ENCODE measurements at places on chromosomes 12 and 14. TPM values are rescaled to one million over a fixed set of nuclear protein-coding genes. Genes with fewer than 3 reads are reported as not detected.

DNA sequence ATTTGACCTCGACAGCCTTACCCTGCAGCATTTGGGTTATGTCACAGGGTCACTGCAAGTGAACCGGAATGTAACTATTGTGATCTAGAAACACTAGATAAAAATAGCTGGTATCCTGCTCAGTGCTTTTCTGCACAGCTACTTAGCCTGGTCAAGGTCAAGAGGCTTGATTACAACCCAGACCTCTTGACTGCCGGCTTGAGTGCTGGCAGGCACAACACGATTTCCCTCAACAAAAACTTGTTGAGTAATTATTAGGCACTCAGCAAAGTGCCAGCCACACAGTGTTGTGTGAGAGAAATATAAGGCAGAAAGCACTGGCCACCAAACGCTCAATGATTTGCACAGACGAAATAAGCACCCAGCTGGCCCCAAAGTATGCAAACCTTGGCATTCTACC is 156.7 kb downstream of the NUAK1 start:
- DNase-seq, result no peak

DNA sequence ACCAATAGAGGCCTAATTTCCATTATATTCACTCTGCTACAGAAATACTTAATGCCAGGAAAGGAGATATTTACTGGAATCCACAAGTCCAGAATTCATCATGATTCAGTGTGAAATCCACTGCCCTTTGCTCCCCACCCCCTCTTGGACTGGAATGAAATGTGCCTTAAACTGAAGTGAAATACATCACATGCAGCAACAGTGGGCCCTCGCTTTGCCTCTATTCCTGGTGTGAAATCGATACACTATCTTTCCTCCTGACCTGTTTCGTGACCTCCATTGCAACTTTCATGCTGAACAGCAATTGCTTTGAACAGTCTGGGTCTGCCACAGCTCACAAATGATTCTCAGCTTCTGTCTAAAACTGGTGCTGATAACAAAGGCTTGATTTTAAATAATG is 100.6 kb downstream of the NPAS3 start:
- DNase-seq, result no peak

DNA sequence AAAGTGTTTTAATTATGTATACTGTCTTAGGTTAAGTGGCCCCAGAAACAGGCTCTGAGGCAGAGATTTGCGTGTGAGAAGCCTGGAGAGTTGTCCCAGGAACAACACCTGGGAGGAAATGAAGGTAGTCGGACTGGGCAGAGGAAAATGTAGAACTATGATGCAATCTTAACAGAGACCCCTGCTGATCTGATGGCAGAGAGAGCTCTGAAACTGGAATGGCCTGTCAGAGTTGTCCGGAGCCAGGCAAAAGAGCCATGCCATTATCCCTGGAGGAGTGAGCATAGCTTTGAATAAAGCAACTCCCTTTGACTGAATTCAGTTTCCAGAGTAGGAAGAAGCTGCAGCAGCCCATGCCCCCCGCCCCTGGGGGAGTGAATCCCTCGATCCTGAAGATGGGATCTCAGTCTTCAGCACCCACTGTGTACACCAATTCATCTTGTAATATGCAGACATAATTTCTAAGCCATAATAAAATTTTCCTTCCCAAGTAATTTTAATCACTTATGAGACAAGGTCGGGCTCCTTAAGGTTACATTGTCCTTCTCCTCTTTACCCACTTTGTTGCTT is 264.8 kb downstream of the PDZRN4 start:
- DNase-seq, result no peak

Gene ASPG
- total RNA-seq, result not detected

GRCh38 chr12:94969424-94969823 is 34.1 kb downstream of the NDUFA12 start:
- DNase-seq, result no peak

Gene TMEM63C
- total RNA-seq, result 0.66 TPM

DNA sequence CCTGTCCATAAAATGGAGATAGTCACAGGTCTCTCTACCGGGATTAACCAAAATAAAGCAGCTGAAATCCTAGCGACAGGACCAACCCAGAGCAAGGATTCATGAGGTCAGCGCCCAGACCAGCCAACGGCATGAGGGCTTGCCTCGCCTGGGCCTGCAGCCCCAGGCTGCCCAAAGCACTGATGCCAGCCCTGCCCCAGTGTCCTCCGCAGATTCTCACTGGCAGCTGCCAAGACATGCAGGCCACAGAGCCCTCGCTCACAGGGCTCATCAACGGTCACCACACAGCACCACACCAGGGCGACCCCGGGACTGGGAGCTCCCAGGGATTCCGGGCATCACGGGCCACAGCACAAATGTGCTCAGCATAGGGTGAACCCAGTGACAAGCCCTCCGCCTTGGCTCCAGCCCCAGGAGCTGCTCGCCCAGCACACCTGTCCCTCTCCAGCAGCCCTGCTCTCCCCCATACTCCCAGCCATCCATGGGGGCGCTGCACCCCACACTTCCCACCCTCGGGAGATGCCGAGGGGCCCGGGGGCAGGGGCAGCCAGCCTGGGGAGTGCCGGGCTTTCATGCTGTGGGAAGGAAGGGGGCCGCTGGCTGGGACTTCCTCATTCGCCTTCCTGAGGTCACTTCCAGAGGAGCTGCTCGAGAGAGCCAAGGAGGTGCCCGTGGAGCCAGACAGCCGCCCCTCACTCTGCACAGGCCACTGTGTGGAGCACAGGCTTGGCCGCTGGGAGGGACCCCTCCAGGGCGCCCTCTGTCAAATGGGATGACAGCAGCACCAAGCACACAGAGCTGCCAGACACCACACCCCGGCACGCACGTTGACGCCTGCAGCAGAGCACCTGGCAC is 14.1 kb downstream of the RAB35 start:
- DNase-seq, result no peak
